CD4-positive, alpha-beta T cell treated with Interleukin-6 at 100 ng/mL for 8 hours (primary cell): ENCODE measurements at places on chromosomes 11 and 22.

- no peak for DNase-seq
These were observed 19.2 kb downstream of the ASCL2 start for GRCh38 chr11:2251138-2251537.

DNA sequence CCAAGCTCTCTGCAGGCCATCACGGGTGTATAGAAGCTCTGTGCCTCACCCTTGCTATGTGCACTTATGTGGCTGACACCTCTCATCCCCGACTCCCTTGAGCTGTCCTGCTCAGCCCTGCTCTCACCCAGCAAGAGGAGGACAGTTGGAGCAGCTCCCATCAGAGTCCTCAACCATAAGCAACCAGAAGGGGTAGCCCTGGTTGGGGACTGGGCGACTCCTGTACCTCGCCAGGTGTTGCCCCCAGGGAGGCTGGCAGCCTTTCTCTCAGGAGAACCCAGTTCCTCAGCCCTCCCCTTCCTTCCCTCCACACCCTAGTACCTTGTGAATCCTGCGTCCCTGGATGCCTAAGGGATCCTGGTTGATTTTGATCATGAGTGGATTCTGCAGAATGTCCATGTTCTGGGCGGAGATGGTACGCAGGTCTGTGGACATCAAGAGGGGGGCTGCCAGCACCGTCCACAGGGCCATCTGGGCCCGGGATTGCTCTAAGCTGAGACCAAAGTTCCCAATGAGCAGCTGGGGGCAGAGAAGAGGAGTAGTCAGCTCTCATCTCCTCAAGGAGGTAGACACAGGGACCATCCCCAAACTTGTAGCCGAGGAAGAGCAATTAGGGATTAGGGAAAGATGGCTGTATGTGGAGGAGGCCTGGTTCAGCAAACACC is 8.0 kb downstream of the NAGA start:
- DNase-seq: no peak

DNA sequence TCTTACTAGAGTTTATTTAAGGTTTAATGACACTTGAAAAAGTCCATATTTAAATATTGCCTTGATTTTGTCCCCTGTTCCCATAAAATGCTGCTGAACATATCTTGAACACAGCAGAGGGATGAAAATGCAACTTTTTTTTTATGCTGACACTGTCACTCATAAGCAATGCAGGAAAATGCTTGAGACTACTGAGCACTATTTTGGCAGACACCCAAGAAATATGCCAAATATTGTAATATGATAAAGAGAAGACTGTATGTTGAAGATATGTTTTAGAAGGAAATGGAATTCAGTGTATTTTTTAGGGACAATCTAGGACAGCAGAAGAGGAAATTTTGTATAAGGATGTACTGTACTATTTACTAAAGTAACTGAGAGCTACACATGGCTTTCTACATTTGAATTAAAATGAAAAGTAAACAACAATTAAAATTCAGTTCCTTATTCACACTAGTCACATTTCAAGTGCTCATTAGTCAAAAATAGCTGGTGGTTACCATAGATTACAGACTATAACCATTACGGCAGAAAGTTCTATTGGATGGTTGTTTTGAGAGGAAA is 58.6 kb downstream of the LRRC4C start:
- no peak for DNase-seq

- DNase-seq: no peak
These were observed 104.3 kb downstream of the SPATA19 start for GRCh38 chr11:133740963-133741362.

- DNase-seq: no peak
These were observed 15.7 kb downstream of the PDGFB start for GRCh38 chr22:39229075-39229474.

GRCh38 chr11:111541254-111542061 is 938 bp downstream of the LAYN start:
- DNase-seq: no peak

DNA sequence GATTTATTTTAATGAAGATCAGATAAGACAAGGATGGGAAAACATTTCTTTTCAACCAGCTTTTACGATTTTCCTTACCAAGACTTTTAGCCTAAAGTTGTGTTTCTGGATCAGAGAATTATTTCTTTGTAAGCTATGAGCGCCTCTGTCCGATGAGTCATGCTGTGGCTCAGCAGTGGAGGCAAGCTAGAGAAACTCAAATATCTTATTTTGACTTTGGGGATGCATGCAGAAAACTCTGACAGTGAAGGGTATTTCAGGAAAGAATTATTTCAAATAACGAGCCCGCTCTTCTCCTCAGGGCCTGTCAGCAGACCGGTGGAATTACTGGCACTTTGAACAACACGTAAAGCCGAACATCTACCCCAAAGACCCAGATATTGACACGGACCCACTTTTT is 77.9 kb upstream of the OR5AK2 start:
- DNase-seq: no peak
